ENCODE measurements at places on chromosomes 7 and 10. TPM values are rescaled to one million over a fixed set of nuclear protein-coding genes. Genes with fewer than 3 reads are reported as not detected.
A peak's percentile ranks its signal among the peaks of the same experiment; 100 is the strongest.

DNA sequence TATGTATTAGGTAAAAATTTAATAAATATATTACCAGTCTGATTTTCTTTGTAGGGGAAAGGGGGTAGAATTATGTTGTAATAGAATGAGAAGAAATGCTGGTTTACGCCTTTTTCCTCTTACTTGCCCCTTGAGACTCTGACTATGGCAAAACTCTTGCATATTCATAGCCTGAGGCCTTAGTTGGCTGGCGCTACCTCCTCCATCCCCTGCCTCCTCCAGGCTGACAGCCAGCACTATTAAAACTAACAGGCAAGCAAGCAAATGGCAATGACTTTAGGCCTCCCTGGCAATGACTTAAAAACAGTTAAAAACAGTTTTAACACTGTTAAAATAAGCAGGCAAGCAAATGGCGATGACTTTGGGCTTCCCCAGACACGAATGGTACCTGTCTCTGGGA, 14.4 kb downstream of the PKD2L1 start:
- DNase-seq = no peak

GRCh38 chr10:49070701-49071100, 44.6 kb downstream of the VSTM4 start:
- no peak for DNase-seq

DNA sequence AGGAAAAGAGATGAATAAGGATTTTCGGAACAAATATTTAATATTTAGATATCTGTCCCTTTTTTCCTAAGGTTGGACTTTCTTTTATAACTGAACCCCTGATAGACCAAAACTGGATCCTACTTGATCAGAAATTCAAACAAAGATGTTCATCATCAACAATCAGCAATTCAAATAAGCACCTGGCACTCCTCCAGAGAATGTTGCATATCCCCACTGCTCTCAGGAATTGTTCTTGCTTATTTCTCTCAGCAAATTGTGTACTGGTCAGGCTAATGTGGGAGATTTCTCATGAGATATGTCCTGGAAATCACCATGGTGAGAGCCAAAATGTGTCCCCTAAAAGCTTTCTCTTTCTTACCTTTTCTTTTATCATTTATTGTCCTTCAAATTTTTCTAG, 40.3 kb upstream of the LHFPL3 start:
- no peak for DNase-seq

DNA sequence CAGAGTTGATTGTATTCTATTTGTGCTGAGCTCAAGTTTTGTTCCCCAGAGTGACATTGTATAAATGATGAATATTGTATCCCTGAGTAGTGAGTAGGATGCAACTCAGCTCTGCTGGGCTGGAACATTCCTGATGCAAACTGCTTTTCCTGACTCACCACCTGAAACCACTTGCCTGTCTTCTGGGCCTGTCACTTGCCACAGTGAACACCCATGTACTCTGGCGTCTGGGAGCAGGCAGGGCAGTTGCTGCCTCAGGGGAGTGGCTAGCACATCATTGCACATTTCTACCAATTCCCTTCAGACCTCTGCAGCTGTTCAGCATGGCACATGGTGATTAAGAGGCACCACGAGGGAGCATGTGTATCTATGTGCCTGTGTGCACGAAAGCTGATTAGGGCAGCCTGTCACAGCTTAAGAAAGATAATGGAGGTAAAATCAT, 157.3 kb downstream of the SND1 start:
- DNase-seq = no peak

- DNase-seq = peak; percentile 83
Measured at GRCh38 chr7:30478349-30479201, at the start of gene NOD1. NOD1 (minus strand) TSS chr7:30478784; CDS start chr7:30456921, 21,863 bp downstream.

GRCh38 chr10:35700487-35700882, 58.4 kb upstream of the FZD8 start:
- no peak for DNase-seq

DNA sequence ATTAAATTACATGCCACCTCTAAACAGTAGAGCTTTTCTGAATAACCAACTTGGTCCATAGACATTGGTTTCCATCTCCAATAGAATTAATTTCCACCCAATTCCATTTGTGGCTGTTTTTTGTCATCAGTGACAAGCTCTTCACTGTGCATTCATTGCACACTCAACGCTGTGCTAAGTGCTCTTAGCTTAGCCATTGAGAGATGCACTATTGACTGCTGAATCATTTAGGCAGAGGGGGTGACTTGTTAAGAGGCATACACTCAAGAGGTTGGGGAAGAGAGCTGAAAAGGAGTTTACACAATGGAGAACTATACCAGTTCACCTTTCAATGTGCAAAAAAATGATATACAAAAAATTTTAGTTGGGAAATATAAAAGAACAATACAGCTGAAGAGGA, 31.9 kb upstream of the CBLL1 start:
- no peak for DNase-seq

DNA sequence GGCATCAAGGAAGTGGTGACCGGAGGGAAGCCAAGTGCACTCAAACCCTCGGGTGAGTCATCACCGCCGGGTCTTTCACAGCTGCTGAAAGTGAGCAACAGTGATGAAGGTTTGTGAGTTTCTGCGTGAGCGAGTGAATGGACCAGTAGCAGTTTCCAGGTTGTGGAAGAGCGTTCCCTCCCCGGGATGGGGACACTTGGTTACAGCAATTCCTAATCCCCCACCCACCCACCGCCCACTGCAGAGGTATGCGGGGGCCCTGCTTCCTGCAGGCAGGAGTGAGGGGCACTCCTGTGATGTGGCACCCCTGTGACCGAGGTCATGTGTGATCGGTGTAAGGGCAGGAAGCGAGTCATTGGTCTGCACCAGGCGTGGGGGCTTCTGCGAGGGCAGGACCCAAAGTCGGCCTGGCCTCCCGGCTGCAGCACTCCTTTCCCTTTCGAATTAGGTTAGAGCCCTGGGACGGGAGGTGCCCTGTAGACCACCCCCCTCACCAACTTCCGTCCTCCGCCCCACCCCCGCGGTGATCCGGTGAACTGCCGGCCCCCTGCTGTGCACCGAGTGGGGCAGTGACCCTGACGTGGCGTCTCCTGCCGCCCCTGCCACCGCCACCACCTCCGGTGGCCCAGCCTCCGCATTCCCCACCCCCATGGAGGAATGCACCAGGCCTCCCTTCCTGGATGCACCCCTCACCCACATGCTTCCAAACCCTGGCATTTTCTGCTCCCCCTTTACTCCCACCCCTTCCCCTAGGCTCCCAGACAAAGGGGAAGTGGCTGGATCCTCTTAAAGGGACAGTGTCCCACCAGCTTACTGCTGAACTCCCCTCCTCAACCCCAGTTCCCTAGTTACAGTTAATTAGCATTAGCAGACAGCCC, 10.9 kb downstream of the LIMK1 start:
- peak; percentile 91 for DNase-seq

GRCh38 chr10:109837384-109837783, 85.9 kb downstream of the XPNPEP1 start:
- no peak for DNase-seq

DNA sequence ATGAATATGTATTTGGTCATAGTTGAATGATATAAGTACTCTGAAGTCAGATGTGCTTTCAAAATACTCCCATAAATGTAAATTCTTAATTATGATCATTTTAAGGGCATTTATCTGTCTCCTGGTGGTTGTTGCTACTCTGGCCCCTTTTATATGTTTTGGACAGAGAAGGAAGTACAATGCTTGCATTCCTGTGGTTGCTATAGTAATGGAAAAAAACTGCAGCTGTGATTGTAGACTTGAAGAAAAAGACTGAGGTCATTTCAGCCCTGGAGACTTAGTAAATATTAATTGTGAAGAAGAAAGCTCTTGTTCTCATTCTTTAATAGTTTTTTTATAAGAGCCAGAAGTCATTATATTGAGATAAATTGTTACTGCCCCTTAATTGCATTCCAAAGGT, 70.2 kb upstream of the FERD3L start:
- DNase-seq = no peak

GRCh38 chr7:105637755-105638154, 56.5 kb upstream of the EFCAB10 start:
- no peak for DNase-seq

DNA sequence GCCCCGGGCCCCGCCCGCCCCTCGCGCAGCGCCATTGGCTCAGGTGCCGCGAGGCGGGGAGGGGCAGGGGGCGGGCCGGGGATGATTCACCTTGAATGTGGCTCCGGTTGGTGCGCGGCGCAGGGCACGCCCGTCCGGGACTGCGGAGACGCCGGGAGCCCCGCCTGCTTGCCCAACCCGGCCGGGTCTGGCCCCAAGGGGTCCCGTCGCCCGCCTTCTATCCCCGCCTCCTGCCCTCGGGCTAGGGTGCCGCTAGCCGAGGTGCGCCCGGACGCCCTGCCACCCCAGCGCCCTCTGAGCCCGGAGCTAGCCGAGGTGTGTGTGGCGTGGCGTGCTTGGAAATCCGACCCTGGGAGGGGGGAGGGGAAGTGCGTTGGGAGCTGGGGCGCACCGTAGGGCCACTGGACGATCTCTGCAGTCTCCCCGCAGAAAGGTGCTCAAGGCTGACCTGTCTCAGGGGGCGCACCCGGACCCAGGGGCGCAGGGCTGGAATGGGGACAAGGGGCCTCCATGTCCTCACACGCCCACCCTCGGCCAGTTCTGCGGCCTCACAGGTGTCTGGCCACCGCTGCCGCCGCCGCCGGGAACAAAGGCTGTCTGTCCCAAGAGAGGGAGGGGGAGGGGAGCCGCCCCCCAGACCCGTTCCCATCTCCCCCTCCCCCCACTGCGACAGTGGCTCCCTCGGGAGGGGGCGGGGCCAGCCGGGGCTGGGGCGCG, 168.9 kb downstream of the NRF1 start:
- no peak for DNase-seq

- peak; percentile 87 for DNase-seq
Measured at GRCh38 chr7:32905175-32905662, 13.7 kb upstream of the KBTBD2 start.

DNA sequence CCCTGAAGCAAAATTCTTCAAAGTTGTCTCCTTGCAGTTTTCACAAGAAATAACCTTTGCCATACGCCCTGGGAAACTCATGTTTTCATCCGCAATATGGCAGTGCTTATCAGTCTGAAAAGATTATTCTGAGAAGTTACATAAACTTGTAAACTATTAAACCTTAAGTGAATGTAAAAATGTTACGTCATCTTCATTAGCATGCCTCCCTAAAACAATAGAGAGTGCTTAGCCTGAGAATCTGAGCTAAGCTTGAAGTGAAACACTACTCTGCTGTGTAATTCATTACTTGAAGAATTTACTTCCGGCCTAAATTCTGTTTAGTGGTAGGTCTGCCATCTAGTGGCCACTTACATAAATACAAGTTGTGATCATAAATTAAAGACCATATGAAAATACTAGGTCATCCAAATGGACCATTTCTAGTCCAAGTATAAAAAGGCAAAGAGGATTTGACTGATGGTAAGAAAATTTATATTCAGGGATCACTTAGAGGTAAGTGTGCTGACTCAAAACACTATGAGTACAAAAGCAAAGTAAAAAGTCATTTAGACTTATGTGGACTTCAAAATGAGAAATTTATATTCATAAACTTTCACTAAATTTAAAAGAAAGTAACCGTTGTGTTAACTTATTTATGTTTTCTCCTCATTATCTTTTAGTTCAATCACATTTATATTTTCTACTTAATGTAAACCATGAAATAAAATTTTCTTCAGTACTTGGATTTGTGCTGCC, 745.1 kb upstream of the LRRTM3 start:
- DNase-seq = peak; percentile 73

GRCh38 chr10:99927721-99928280, 81.9 kb downstream of the DNMBP start:
- DNase-seq = peak; percentile 69

DNA sequence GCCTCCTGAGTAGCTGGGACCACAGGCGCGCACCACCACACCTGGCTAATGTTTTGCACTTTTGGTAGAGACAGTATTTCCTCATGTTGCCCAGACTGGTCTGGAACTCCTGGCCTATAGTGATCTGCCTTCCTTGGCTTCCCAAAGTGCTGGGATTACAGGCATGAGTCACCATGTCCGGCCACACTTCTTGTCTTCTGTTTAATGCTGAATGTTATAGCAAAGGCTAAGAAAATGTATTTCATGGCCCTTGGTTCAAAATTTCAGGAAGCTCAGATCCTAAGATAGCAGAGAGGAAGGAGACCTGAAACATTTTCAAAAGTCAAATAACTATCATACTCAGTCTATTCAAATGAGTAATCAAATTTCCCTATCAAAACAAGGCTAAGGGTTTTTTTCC, 229.6 kb downstream of the BAMBI start:
- DNase-seq = peak; percentile 53

- DNase-seq = no peak
Measured at GRCh38 chr7:83782628-83783027, 133.7 kb upstream of the SEMA3E start.

DNA sequence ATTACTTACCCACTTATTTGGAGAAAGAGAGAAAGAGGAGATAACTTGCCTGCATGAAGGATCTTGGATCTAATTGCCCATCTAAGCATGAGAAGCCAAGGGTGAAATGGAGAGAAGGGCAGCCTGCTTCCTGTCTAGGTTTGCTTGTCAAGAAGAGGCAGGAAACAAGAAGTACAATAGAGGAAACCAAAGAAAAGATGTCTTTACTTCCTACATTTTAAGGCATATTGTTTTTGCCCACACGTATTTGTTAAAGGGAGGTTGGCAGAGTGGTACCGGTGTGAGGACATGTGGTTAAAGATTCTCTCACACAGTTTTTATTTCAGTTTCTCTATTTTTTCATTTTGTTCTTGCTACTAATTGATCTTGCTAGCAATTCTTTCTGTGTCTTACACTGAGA, 6.0 kb upstream of the TAS2R38 start:
- no peak for DNase-seq

DNA sequence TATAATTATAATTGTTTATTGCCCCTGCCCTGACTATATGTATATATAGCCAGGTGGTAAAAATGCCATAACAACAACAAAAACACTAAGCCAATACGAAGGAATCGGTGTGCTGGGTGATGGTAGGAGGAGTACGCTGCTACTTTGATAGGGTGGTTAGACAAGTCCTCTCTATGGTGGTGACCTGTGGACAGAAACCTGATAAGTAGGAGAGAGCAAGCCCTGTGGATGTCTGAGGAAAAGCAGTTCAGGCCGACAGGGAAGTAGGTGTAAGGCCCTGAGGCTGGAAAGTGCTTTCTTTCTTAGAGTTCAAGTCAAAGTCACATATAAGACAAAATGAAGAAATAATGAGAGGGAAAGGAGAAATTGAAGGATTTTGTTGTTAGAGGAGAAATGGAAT, 823.8 kb upstream of the CELF2 start:
- no peak for DNase-seq

DNA sequence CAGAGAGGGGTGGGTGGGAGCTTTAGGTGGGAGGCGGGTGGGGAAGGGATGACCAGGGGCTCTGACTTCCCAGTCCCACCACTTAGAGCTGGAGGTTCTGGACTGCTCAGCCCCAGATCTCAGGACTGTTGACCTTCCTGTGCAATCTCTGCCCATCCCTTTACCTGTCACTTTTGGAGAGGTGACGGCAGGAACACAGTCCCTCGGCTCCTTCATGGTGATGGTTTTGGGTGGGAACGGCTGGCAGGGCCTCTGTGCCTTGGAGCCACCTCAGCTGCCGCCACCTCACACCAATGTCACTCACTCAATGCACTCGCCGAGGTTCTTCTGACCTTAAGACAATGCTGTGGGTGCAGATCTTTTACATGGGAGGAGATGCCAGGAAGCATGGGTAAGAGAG, 49.0 kb downstream of the TMEM270 start:
- no peak for DNase-seq

Gene GPR26
- total RNA-seq = not detected

Gene SYT15B
- 0.51 TPM for total RNA-seq

Gene LRRD1
- total RNA-seq = under 0.01 TPM

Gene PODXL
- total RNA-seq = 98.4 TPM

Gene TMEM273
- 49.9 TPM for total RNA-seq

Gene SPAG6
- not detected for total RNA-seq

Gene UCMA
- not detected for total RNA-seq

Gene AASS
- 44.5 TPM for total RNA-seq

Gene AP5Z1
- total RNA-seq = 28.3 TPM

Gene SRRM3
- 2.2 TPM for total RNA-seq

Gene UBTD1
- 63.4 TPM for total RNA-seq

Gene NUPR2
- not detected for total RNA-seq

Gene CTTNBP2
- total RNA-seq = 0.34 TPM
